Hematopoietic multipotent progenitor cell (in vitro differentiated cells): ENCODE measurements at places on chromosomes 2 and 18.

GRCh38 chr2:235570256-235570655, 76.4 kb downstream of the AGAP1 start:
- no peak for DNase-seq

DNA sequence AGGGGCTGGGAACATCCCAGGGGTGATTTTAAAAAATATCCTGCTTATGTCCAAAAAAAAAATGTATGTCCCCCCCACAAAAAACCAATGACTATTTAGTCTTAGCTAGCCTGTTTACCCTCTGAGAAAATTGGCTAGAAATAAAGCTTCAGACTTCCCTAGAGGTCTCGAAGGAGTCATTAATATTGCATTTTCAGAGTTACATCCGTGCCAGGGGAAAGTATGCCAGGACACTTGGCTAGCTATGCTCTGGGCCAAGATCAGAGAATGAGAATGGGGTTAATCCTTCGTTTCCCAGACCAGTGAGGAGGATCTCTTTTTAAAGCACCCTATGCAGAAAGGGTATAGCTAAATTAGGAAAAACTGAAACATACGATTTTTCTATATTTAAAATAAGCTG, 183.6 kb downstream of the MC4R start:
- DNase-seq, result no peak

- no peak for DNase-seq
Measured at GRCh38 chr18:78021196-78021595, 771.5 kb downstream of the GALR1 start.

DNA sequence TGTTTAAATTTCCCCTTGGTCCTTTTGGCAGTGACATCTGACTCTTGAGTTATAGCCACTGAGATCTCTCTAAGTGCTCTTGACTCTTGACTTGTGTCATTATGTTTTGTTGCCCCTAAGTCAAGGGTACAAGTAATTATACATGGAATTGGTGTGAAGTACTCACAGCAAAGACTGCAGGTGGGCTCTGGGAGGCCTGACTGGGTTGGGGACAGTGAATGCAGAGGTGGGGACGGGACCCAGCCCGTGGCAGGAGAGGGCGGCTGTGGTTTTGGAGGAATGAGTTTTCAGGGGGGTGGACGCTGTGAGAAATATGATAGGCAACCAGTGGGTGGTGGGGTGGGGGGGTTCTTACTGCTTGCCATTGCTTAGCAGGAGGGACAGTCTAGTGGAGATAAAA, 97.8 kb downstream of the NCK2 start:
- DNase-seq, result no peak

DNA sequence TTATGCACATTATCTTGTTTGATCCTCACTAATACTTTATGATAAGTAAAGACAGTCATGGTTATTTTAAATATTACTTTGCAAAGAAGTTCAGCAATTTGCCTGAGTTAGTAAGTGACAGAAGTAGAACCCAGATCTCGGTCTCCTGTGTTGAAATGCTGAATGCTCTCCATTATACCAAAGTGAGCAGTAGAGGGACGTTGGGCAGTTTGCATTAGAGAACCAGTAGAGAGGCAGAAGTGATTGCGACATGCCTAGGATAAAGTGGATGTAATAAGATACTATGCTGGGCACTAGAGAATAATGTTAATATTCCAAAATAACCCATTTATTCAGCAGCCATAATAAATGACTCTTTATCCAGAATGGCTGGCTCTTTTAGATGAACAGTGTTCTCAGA, 201.0 kb downstream of the PMAIP1 start:
- no peak for DNase-seq

- no peak for DNase-seq
Measured at GRCh38 chr2:171520471-171520870, 1.8 kb upstream of the CYBRD1 start.

GRCh38 chr2:44833171-44834069, 108.1 kb upstream of the SIX3 start:
- DNase-seq, result no peak

- DNase-seq, result no peak
Measured at GRCh38 chr2:128311755-128312341, 6.8 kb downstream of the HS6ST1 start.

DNA sequence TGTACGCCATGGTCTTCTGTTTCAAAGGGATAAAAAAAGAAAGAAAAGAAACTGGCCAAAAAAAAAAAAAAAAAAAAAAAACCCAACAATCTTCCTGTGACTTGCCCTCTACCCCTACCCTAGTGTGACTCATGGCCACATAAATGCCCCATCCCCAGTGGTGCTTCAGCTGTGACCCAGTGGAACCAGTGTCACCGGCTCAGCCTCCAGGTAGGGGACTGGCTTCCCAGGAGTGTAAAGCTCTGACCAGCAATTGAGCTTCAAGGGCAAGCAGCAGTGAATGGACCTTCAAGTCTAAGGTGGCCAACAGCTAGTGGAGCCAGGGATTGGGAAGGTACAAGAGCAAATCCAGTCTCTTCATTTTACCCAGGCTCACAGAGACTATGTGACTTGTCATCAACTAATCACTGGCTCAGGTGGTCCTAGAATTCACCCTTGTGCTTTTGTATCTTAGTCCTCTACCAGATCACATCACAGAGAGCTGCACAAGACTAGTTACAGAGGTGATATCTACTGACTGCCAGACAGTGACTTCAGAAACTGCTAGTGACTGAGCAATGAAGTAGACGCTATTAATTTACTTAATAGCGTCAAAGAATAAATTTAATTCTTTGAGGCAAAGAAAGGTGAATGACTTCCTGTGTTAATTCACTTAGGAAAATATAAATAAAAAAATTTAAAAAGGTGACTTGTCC, 1.3 kb upstream of the TGFBRAP1 start:
- DNase-seq, result no peak
